ENCODE measurements at places on chromosomes 3 and 15. TPM values are rescaled to one million over a fixed set of nuclear protein-coding genes. Genes with fewer than 3 reads are reported as not detected.

DNA sequence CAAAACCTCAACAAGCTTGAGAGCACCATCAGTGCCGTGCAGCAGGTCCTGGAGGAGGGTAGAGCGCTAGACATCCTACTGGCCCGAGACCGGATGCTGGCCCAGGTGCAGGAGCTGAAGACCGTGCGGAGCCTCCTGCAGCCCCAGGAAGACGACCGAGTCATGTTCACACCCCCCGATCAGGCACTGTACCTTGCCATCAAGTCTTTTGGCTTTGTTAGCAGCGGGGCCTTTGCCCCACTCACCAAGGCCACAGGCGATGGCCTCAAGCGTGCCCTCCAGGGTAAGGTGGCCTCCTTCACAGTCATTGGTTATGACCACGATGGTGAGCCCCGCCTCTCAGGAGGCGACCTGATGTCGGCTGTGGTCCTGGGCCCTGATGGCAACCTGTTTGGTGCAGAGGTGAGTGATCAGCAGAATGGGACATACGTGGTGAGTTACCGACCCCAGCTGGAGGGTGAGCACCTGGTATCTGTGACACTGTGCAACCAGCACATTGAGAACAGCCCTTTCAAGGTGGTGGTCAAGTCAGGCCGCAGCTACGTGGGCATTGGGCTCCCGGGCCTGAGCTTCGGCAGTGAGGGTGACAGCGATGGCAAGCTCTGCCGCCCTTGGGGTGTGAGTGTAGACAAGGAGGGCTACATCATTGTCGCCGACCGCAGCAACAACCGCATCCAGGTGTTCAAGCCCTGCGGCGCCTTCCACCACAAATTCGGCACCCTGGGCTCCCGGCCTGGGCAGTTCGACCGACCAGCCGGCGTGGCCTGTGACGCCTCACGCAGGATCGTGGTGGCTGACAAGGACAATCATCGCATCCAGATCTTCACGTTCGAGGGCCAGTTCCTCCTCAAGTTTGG, 60.8 kb upstream of the CCR4 start:
- no peak for DNase-seq

- DNase-seq: no peak
These were observed 54.8 kb downstream of the ZNF609 start for GRCh38 chr15:64515196-64515595.

GRCh38 chr3:16316847-16317560, 52.0 kb downstream of the OXNAD1 start:
- DNase-seq: no peak

- DNase-seq: no peak
These were observed 45.8 kb downstream of the FOXB1 start for GRCh38 chr15:60049948-60050347.

GRCh38 chr3:119309591-119309990, 15.4 kb downstream of the ARHGAP31 start:
- no peak for DNase-seq

- DNase-seq: no peak
These were observed 40.0 kb downstream of the MAP4 start for GRCh38 chr3:47976135-47976732.

Gene ARNT2
- 3.7 TPM for total RNA-seq

Gene GALNT15
- total RNA-seq: 75.3 TPM

Measured in lower leg skin (tissue), 4 donors.